ENCODE measurements at places on chromosomes 1 and 21. TPM values are rescaled to one million over a fixed set of nuclear protein-coding genes. Genes with fewer than 3 reads are reported as not detected.
A peak's percentile ranks its signal among the peaks of the same experiment; 100 is the strongest.

- DNase-seq: no peak
These were observed 862 bp upstream of the SGIP1 start for GRCh38 chr1:66532798-66533783.

- no peak for DNase-seq
These were observed 29.5 kb upstream of the CBR3 start for GRCh38 chr21:36105327-36105842.

DNA sequence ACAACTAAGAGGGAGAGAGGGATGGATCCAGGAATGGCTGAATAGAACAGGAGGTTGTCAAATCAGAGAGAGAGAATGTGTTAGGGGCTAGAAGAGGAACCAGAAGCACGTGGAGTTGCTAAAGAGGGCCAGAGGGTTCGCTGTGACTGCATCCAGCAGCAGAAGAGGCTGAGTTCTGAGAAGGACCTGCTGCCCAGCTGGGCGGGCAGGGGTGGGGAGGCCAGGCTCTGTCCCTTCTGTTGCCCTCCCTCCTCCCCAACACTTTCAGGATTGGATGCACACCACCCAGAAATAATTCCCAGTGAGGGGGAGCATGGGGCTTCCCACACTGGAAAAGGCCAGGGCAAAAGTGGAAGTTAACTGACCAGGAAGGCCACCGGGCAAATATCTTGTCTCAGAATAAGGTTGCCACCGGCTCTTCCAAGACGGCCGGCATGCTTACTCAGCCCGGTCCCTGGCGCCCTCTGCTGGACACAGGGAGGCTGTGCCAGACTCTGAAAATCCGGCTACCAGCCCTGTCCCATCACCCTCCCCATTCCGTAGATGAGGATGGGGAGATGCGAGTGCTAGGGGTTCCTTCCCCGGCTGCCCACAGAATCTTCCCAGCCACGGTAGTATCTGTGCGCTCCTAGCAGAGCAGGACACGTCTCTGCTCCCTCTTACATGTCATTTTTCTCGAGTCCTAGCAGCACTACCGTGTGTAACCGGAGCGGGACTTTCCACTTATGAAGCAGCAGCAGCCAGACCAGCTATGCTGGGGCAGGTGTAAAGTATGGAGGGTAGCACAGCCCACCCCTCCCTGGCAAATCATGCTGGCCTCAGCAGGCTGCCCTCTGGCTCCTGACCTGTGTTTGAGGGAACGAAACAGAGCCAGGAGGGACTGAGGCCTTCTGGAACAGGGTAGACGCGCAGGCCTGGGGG lies 46.8 kb upstream of the A3GALT2 start:
- DNase-seq: no peak

DNA sequence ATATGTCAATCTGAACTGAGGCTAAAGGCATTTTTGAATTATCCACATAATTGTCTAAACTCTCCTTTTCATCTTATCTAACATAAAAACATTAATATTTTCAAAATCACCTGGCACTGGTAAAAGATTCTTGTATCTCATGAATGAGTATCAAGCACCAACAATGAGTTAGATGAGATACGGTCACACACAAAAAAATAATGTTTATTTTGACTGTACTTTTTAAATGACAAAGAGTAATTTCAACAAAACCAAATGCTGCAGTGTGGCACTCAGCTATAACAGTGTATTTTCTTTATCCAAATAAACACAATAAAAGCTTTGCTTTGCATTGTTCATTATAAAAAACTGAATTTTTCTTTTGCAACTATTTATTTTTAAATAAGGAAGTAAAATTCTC lies 59.5 kb downstream of the EIF4G3 start:
- no peak for DNase-seq

DNA sequence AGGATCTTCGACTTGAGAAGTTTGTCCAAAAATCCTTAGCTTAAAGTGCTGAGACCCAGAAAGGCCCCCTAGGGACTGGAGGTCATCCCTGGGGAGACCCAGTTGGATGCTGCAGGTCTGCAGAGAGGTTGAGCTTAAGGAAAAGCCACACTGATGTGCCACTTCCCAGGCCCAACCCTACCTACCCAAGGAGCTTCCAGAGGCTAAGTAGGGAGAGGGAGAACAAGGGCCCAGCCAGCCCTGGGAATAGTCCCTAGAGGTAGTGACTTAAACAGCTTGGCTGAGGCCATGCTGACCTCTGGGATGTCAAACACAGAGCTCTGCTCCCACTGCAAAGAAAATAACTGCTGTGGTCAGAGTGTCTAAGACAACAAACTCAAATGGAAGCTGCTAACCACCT lies 693.7 kb downstream of the MATN1 start:
- no peak for DNase-seq

DNA sequence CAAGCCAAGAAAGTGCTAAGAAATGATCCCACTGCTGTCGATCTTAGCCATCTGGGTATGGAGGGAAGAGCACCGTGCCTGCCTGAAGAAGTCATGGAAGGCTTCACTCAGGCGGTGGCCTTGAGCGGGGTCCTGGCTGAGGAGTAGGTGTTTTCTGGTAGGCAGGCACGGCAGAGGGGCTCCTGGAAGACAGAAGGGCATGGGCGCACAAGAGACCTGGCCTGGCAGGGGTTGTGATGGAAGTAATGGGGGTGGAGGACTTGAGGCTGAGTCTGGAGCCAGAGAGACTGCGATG lies 185.1 kb downstream of the KAZN start:
- no peak for DNase-seq

DNA sequence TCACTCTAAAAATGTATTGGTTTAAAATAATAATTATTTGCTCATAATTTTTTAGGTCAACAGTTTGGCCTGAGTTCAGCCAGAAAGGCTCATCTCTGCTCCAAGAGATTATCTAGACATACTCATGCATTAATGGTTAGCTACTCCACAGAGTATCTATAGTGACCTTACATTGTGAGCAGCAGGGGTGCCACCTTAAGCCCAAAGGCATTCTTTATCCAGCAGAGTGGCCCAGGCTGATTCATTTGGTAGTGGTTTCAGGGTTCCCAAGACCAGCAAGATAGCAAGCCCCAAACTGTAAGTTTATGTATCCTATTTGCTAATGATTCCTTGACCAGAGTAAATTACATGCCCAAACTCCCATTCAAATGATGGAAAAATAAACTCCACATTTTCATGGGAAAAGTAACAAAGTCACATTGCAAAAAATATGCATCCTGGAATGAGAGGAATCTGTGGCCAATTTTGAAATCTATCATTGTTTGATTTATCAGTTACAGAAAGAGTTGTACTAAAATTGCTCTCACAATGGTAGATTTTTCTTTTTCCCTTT lies 182.6 kb upstream of the KCNK2 start:
- no peak for DNase-seq

- no peak for DNase-seq
These were observed 87.5 kb upstream of the RUNX3 start for GRCh38 chr1:25017436-25018109.

- DNase-seq: no peak
These were observed 154.6 kb downstream of the TENT5C start for GRCh38 chr1:117760485-117760884.

GRCh38 chr1:227068883-227069282 lies 128.8 kb downstream of the COQ8A start:
- DNase-seq: no peak

GRCh38 chr1:235601104-235601503 lies 48.5 kb downstream of the GNG4 start:
- DNase-seq: no peak

GRCh38 chr1:179310291-179310690 lies 16.7 kb downstream of the SOAT1 start:
- DNase-seq: no peak

- DNase-seq: no peak
These were observed 115.9 kb downstream of the HIVEP3 start for GRCh38 chr1:41802532-41803501.

- no peak for DNase-seq
These were observed 46.4 kb upstream of the CDC42BPA start for GRCh38 chr1:227364657-227365056.

DNA sequence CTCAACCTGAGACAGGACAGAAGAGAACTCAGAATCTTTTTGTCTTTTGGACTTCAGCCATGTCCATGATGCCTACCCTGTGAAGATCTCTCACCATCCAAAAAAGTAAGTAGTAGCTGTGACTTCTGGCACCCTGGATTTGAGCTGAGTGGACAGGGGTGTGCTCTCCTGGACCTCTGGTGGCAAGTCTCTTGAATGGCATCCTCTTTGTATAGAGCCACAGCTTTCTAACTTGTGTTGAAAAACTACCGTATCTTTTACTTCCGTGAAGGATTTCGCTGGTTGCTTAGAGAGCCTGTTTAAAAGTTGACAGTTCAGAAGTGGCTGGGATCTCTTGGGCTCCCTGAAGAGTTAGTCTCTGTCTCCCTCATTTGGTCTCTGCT lies 1.8 kb downstream of the MFN2 start:
- DNase-seq: no peak

GRCh38 chr1:33048426-33048825 lies 11.7 kb upstream of the AK2 start:
- no peak for DNase-seq

GRCh38 chr1:201356236-201356635 lies 21.2 kb downstream of the TNNT2 start:
- DNase-seq: no peak

DNA sequence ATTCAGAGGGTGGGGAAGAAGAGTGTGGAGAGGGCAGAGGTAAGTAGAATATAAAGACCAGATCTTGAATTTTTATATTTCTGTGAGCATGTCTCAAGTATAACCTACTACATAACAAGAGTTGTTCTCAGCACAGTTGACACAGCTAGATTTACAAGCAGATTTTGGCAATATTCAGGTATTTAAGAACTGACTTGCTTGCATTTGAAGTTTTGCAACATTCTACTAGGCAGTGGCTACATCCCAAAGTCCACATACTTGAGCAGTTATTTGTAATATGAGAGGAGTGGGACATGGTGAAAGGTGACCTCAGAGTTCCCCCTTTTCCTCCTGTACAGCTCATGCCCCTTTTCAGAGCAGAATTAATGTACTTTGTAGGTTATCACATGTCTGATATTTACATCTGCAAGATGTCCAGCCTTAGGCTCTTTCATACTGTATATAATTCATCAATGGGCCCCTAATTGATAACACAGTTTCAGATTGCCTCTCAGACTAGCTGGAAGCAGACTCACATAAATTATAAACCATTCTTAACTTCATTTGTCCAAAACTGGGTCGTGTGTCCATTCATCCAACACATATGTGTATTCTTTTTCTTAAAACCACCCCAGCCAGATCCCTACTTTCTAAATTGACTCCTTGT lies 136.7 kb upstream of the RAVER2 start:
- DNase-seq: no peak

DNA sequence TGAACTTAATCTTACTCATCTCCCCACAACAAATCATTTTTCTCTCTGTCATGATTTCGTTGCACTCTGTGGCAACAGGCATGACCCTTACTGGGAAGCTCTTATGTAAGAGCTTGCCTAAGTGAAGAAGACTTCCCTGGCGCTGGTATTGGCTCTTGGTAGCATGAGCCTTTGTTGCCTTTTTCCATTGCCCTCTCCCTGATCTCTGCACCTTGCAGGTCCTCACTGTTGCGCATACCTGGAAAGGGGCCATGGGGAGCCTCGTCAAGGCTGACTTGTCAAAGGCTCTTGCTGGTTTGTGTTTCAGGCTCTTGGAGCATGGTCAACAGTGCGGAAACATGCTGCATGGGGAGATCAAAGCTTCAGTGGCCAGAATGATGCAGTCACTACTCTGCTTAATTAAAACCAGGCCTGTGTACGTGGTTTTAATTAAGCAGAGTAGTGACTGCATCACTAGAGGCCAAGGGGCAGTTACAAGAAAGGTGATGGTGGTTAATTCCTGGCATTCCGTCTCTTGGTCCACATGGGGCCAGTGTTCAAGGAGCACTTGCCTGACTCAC lies 141.3 kb downstream of the SPATA46 start:
- DNase-seq: no peak

DNA sequence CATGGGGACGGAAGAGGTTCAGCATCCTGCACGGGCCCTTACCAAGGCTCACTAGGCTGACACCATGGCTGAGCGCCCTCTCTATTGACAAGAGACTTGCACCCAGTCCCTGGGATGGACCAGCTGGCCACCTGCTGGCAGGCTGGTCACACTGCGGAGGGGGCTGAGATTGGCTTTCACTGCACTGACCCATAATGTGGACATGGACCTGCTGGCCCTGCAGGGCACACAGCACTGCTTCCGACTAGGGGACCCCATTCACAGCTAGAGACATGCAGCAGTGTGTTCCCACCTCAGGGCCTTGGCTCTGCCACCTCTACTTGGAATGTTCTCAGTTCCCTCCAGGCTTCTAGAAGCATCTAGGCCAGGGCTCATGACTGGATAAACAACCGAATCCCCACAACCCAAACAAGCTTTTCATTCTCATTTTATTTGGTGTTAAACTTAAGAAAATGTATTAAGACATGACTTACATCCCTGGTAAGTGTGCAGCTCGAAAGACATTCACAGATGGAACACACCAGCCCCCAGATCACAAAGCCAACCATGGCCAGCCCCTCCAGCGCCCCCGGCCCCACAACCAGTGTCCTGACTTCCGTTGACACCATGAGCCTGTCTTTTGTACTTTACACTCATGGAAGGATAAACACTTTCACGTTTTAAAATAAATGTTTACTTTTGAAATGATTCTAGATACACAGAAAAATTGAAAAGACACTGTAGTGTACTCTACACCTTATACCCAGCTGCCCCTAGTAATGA lies 9.3 kb upstream of the SRARP start:
- no peak for DNase-seq

GRCh38 chr1:35047188-35047858 lies 15.6 kb upstream of the ZMYM6 start:
- no peak for DNase-seq

DNA sequence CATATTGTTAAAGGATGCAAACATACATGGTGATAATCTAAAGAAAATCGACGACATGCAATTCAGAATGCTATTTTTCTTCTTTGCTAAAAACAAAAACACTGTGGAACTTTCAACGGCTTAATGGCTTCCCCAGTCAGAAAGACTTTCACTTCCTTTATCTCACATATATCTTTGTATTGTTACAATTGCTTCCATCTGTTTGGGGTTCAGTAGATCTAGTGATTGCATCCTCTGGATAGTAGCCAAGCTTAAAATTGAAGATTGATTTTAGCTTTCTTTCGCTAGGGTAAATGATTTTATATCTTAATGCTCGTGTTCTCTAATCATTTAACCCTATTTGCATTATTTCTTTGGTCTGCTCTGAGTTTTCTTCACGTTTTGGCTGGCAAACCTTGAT lies 31.8 kb upstream of the ADAMTS1 start:
- DNase-seq: no peak

GRCh38 chr1:71080739-71081696 lies at the start of gene ZRANB2:
Gene ZRANB2, minus strand, starts transcription at chr1:71081035. Its CDS starts 40 bp downstream, at chr1:71080995.
- peak; percentile 63 for DNase-seq

The COL8A2 gene
- total RNA-seq: 126 TPM

The MTARC1 gene
- 3.7 TPM for total RNA-seq

The GJA8 gene
- total RNA-seq: not detected

The EFNA1 gene
- total RNA-seq: 4.6 TPM

The PPM1J gene
- 2.3 TPM for total RNA-seq

The FCER1G gene
- total RNA-seq: 82.9 TPM

The C1orf105 gene
- not detected for total RNA-seq

The TGFBR3 gene
- total RNA-seq: 62.4 TPM

The GPR37L1 gene
- not detected for total RNA-seq

The CNN3 gene
- total RNA-seq: 257 TPM

The SMCP gene
- not detected for total RNA-seq

The TMEM269 gene
- total RNA-seq: 0.27 TPM

The SLC26A9 gene
- total RNA-seq: not detected

The HSD3B2 gene
- total RNA-seq: not detected

The SMIM1 gene
- 4.6 TPM for total RNA-seq

The SIM2 gene
- not detected for total RNA-seq

The ASCL5 gene
- total RNA-seq: not detected

The PTGER3 gene
- total RNA-seq: 45.2 TPM

The HES3 gene
- not detected for total RNA-seq

The FCRL4 gene
- total RNA-seq: not detected

The FCRL6 gene
- not detected for total RNA-seq

The GAS5 gene
- 120 TPM for total RNA-seq

The TPM3 gene
- total RNA-seq: 331 TPM

The OR2M3 gene
- total RNA-seq: not detected
